ENCODE measurements at places on chromosomes 13 and 19. TPM values are rescaled to one million over a fixed set of nuclear protein-coding genes. Genes with fewer than 3 reads are reported as not detected.
A peak's percentile ranks its signal among the peaks of the same experiment; 100 is the strongest.

Gene MAP4K1
- total RNA-seq, result 2.9 TPM

Gene CYP2A6
- not detected for total RNA-seq

- DNase-seq, result no peak
Measured at GRCh38 chr19:17172624-17173345, 42.4 kb upstream of the USE1 start.

DNA sequence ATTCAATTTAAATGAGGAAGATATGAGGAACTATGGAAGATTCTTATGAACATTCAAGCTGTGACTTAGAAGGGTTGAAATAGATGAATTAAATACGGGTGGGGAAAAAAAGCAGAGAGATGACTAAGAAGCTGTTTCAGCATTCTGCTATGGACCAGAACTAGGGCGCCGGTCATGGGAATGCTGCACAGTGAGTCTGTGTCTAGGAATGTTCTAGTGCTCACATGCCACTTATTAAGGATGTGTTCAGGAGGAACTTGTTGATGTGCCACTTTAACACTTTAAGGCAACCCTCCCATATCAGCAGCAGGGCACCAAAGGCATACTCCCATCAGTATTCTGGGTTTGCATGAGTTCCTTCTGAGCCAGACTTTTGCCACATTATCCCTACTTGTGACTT is 152.1 kb downstream of the POSTN start:
- DNase-seq, result no peak

GRCh38 chr13:58655086-58655485 is 1023.5 kb downstream of the PCDH17 start:
- DNase-seq, result peak; percentile 22

DNA sequence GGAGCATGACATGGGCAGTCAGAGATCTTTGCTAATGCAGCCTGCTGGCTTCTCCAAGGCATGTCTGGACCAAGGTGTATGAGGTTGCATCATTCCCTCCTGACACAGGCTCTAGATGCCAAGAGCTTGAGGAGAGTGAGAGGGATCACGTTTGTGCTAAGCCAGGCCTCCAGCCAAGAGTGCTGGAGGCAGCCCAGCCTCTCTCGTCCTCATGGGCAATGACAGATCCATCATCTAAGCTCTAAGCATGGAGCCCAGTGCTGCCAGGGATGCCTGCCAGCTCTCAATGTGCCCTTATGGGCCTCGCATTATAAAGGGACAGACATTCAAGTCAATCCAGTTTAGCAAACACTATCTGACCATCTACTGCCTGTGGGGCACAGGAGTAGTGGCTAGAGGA is 136.3 kb upstream of the VSTM2B start:
- DNase-seq, result no peak
